Suppressor macrophage treated with lipopolysaccharide for 4 hours (primary cell): ENCODE measurements at places on chromosomes 2 and 18.

DNA sequence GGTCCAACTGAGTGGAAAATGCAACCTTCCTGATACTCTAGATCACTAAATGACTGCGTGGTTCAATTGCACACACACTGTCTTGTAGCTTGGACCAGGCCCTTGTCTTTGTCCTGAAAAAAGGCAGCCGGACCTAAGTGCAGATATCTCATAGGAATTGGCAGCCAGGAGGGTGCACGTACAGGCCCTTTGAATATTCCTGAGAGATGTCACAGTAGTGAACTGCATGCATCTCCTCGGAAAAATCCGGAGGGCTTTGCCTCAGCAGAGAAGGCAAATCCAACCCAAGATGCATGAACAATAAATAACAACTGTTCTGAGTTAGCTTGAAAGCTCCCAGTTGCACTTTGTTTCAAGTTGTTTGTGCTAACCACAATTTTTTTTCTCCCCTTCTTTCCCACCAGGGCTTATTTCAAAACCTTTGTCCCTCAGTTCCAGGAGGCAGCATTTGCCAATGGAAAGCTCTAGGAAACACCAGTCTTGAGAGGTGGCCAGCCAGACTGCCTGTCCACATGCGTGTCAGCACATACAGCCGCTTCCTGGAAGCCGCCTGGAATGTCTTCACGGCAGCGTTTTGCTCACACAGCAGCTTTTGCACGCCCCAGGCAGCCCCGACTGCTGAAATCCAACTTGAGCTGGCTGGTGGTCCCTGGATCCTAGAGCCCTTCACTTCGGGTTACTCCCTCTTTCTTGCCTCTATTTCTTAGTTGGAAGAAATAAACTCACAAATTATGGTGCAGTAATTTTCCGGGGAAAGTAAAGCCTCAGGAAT, 54.4 kb upstream of the FOSL2 start:
- no peak for DNase-seq

GRCh38 chr2:134276381-134277172, 22.7 kb downstream of the MGAT5 start:
- DNase-seq: no peak

DNA sequence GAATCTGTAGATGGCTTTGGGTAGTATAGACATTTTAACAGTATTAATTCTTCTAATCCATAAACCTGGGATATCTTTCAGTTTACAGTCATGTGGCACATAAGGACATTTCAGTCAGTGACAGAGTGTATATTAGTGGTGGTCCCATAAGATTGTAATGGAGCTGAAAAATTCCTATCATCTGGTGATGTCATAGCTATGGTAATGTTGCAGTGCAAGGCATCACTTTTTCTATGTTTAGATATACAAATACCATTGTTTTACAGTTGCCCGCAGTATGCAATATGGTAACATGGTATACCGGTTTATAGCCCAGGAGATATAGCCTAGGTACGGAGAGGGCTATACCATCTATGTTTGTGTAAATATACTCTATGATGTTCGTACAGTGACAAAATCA, 9.7 kb downstream of the CCDC150 start:
- no peak for DNase-seq

DNA sequence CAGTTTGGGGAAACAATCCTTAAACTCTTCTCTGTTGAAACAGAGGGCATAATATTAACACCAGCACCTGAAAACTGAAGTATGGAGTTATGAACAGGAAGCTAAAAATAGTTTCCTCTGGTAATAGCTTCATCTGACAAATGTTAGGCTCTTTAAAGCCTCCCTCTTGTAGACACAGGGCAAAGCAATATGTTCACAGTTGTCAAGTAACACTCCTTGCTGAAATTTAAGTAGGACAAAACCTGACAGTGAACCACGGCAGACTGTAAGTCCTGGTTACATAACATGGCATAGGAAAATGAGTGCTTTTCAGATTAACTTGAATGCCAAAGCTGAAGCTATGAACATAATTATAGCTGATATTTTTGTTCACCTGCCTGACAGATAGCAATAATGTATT, 172.9 kb downstream of the CMPK2 start:
- DNase-seq: no peak

DNA sequence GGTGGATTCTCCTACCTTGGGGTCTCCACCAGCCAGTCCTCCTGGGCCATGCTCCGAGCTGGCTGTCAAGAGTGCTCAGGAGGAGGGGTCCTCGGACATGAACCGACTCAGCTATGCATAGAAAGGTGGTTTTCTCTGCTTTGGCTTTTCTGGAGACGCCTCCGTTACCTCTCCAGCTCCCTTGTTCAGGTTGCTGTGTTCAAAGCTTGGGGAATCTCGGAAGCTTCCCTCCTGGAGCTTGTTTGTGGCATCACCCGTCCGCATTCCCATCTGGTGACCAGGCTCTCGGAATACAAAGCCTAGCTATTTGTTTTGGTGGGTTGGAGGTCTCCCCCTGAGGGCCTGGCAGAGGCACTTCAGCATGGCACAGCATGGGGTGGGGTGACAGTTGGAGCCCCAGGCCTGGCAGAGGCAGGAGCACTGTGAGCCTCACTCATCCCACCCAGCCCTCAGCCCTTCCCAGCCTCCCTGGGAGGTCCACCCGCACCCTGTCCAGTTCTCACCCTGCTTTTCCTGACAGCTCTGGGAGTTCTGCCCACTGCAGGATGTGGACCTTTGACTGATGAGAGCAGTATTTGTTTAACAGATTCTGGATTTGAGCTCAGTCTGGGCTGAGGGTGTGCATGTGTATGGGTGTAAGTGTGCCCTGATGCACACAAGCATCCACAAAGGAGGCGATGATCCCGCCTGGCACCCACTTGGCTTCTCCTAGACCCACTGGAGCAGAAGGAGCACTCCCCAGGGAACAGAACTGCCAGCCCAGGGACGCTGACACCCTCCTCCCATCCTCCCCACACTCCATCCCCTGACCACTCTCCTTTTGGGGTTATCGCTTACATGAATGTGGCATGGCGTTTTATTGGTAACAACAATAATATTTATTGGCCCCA, 107.3 kb upstream of the HS6ST1 start:
- DNase-seq: no peak

DNA sequence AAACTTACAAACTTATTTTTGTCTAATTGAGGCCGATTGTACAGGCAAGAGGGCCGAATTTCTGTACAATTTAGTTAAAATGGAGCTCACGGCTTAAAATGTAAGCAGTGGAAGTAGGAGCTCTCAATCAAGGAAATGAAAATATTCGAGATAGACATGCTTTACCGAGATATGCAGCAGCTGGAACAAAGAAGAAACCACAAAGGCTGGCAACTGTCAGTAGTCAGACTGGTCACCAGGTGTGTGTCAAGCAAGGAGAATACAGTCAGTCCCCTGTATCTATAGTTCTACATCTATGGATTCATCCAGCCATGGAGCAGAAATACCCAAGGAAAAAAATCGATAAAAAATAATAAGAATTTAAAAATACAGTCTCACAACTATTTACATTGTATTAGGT, 122.6 kb downstream of the WDSUB1 start:
- no peak for DNase-seq

DNA sequence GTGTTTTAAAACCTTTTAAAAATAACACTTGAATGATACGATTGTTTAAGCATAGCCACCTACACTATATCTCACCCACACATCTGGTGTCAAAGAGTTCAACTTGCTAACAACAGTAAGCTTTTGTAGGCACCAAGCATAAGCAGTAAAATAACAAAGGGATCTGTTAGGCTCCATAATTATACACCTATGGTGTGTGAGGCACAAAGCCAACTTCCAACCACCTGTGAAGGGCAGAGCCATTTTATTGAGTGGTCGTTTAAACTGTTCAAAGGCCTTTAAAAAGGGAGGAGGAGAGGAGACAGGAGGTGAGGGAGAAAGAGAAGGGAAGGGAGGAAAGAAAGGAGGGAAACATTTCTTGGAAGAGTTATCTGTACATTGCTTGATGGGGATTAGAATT, 27.9 kb downstream of the NEMP2 start:
- DNase-seq: no peak

GRCh38 chr2:207418419-207418818, 111.3 kb upstream of the CREB1 start:
- DNase-seq: no peak

- no peak for DNase-seq
These were observed 314.8 kb upstream of the HS6ST1 start for GRCh38 chr2:128633501-128633900.

DNA sequence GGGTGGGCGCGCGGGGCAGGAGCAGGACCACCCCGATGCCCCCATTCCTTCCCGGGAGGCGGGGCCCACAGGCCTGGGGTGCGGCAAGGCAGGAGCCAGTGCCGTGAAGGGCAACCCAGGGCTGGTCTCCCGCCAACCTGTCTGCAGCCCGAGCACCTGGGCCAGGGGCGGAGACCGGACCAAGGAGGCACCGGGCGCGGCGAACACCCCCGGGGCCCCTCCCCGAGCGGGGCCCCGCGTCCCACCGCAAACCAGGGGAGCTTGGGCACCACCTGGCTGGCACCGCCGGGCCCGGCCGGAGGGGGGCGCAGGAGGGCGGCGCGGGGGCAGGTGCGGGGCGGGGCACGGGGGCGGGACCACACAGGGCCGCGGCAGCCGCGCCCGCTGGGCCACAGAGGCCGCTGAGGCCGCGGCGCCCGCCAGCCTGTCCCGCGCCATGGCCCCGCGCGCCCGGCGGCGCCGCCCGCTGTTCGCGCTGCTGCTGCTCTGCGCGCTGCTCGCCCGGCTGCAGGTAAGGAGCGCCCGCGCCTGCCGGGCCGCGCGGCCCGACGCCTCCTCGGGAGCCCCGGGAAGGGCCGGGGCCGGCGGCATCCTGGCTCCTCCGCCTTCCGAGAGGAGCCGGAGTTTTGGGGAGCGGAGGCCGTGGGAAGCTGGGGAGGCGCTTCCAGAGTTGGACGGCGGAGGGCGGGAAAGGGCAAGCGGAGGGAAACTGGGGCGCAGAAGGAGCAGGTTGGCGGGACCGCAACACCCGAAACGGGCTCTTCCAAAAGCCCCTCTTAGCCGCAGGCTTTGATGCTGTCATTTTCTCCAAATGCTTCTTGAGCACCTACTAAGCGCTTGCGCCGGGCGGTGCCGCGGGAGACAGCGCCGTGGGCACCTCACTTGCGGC, at the start of gene TNFRSF11A:
TNFRSF11A (plus strand) TSS at position 394 of the 889 bp plus-strand sequence; CDS start at position 437, 43 bp downstream.
- DNase-seq: peak; percentile 61
